ENCODE measurements at places on chromosomes 1 and 21.

GRCh38 chr1:25746299-25747045 lies 53.5 kb upstream of the SELENON start:
- no peak for DNase-seq

DNA sequence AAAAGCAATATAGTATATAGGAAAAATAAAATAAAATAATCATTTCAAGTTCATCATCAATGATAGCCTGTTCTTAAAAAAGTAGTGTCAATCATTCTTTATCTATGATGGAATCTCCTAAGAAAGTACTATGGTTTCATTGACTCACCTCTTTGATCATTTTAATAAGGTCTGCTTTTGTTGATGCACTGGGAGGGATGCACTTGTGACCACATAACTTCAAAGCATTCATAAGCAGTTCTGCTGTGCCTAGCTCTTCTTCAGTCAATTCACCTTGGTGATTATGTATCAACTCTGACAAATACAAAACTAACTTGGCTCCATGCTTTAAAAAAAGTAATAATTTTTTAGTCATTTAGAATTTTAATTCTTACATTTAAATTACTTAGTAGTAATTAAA lies 84.8 kb upstream of the GNG4 start:
- DNase-seq: no peak

GRCh38 chr1:99374109-99374508 lies 109.8 kb downstream of the PLPPR4 start:
- DNase-seq: no peak

DNA sequence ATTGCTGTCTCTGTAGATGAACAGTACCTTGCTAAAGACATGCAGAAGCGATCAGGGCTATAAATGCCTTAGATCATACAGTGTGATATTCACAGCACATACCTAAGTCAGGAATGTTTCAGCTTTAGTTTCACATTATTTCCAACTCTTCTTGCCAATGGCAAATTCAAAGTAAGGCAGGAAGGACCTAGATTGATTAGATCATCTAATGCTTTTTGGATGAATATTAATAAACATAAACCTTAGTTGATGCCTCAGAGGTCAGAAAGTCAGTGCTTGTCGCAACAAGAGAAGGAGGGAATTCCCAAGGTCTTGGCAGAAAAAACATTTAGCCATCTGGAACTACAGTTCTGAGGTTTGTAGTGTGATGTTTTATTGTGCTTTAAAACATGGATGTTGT lies 122.3 kb downstream of the TNFSF18 start:
- DNase-seq: no peak

DNA sequence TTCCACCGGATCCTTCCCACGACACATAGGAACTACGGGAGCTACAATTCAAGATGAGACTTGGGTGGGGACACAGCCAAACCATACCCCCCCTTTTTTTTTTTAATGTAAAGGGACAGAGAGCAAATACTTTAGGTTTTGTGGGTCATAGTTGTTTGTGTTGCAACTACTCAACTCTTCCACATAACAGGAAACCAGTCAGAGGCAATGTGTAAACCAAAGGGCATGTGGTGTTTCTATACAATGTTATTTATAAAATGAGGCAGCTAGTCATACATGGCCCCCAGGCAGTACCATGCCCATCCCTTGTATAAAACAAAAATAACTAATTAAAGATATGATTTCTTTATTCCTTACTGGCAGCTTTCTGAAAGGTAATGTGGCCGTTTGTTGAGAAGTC lies 845.4 kb upstream of the ADAMTS5 start:
- no peak for DNase-seq

- DNase-seq: no peak
These were observed 10.3 kb upstream of the ADARB1 start for GRCh38 chr21:45064091-45064490.

DNA sequence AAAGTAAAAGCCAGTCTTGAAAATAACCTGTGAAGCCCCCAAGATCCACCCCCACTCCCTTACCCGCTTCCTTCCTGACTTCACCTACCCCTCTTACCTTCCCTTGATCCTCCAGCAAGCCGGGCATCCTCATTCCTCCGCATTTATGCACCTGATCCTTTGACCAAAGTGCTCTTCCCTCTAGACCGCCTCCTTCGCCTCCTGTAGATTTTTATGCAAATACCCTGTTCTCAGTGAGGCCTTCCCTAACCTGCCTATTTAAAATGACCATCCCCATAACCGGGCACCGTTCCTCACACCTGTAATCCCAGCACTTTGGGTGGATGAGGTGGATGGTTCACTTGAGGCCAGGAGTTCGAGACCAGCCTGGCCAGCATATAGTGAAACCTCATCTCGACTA lies 1.1 kb upstream of the NENF start:
- DNase-seq: no peak

DNA sequence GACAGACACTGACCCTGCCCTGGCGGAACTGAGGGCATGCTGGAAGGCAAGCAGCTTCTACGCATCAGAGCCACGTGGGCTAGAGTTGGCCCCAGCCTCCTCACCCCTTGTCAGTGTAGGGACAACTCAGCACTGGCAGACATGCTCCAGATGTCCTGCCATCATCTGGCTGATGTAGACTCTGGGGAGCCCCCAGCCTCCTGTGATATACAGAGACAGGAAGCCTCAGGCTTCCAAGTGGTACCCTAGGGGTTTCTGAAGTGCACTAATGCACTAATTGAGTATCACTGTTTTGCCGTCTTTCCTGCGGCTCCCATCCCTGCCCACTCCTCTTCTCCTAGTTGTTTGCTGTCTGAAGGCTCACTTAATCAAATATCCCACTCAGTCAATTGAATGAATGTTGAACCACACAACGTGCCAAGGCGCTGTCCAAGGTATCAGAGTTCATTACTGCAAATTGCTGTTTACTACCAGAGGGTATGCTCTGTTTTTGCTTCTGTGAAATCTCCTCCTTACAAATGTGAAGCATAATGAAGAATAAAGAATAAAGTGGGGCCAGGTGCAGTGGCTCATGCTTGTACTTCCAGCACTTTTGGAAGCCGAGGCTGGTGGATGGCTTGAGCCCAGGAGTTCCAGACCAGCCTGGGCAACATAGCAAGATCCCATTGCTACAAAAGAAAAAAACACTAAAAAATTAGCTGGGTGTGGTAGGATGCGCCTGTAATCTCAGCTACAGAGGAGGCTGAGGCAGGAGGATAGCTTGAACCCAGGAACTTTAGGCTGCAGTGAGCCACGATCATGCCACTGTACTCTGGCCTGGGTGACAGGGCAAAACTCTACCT lies 76.4 kb upstream of the ZBTB18 start:
- DNase-seq: no peak

DNA sequence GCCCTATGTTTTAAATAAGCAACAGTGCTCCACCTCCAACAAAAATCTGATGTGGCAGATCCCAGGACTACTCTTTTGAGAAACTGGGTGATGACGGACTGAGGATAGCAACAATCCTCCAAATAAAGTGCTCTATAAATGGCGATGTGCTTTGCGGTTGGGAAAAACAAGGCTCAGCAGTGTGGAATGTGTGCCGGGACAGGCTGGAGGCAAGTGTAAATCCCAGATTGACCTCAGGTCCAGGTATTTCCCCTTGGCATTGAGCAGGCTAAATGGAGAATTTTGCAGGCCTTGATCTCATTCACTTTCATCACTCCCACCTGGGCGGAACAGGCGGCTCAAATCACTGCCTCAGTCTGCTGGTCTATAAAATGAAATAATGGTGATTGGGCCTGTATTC lies 35.1 kb downstream of the LRRC42 start:
- no peak for DNase-seq

Data from SIG-M5 (cell line).